Activated CD4-positive, alpha-beta T cell treated with anti-CD3 and anti-CD28 coated beads, Interleukin-2, amount 10 ng/mL, durations not matched to agents 24 days and 14 days (primary cell): ENCODE measurements at places on chromosomes 2 and 18. TPM values are rescaled to one million over a fixed set of nuclear protein-coding genes. Genes with fewer than 3 reads are reported as not detected.

DNA sequence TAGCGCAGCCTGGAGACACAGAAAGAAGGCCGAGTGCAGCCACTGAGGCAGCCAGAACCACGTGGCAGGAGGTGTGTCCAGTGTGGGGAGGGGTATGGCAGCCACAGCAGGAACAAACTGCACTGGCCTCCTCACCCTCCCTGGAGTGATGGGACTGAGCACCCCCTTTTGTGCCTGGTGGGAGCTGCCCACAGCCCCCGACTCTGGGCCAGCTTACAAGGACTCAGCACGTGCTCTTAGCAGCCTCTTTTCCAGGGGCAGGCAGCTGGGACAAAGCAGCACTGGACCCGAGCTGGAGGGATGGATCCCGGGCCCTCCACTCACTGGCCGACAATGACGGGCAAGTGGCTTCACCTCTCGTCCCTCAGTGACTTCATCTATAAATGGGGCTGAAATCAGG lies 5.2 kb upstream of the KLF11 start:
- no peak for DNase-seq

DNA sequence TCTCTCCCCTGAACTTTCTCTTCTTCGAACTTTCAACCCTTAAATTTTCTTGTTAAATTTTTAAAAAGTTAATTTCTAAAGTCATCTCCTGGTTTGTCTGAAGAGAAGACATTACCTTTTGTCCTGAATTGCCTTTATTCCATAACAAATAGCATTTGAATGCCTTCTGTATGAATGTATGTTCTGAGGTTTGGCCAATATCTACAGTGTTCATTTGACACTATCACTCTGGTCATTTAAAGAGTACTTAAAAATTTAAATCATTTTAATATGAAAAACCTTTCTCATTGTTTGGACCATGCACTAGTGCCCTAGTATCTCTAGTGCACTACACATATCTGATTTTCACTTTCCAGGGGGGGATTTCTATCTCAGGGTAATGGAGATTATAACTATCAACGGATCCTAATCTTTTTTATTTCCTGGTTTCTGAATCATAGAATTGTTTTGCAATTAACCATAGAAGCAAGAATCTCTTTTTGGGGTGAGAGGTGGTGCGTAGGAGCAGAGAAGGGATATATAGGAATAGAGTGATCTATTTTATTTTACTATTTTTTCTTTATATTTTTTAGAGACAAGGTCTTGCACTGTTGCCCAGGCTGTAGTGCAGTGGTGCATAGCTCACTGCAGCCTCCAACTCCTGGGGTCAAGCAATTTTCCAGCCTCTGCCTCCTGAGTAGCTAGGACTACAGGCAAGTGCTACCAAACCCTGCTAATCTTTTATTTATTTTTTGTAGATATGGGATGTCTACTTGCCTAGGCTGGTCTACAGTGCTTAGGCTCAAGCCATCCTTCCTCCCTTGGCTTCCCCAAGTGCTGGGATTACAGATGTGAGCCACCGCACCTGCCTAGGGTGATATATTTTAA lies 25.5 kb downstream of the TANC1 start:
- no peak for DNase-seq

DNA sequence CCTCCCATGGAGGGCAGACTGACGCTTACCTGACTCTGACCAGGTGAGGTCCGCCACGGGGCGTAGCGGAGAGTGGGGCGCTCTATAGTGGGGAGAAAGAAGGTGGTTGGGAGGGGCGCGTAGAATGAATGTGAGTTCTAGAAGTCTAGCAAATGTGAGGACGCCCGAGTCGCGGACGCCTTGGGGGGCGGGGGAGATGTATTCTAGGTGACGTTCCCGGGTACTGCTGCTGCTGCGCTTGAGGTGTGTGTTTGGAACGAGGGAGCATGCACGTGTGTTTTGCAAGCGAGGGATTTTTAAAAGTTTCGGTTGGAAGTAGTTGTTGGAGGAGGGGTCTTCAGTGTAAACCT lies 758 bp downstream of the RIF1 start:
- DNase-seq: peak; percentile 79

DNA sequence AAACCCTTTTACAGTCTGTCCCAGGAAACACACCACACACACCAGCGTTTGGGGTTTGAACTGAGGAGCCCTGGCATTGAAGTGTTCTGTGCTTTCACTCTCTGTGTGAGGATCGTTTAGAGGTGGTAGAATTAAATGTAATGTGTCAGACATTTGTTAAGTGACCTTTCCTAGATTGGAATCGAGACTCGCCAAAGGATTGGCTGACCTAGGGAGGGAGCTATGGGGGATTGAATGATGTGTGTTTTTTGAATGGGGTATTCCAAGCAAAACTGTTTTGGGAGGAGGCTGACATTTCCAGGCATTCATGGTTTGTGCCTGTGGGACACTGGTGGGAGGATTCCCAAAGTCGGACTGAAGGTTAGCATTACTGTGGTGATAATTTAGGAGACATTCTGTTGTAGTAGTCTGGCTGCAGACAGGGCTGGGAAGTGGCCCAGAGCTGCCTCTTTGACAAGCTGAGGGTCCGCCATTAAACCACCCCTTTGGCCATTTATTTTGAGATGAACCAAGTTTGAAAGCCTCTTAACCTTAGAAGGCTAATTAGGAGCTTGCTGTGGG lies 1.7 kb downstream of the MYO1B start:
- DNase-seq: no peak

The GREB1 gene
- 0.05 and 0.24 TPM in 2 replicates for total RNA-seq

The CCDC102B gene
- 0.58 and 1.1 TPM in 2 replicates for total RNA-seq

DNA sequence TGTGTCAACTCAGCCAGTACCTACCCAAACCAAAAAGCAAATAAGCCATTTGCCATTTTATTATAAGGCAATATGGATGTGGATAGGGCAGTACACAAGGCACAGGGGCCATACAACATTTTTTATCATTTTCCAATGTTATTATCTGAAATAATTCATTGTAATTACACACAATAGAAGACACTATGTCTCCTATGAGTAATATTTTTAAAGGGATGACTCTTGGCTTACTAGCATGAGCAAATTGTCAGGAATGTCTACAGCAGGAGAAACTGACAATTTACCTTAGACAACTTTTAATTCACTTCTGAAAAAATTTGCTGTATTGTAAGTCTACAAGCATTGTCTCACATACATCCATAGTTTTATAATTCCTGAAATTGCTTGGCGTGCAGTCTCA lies 1193.9 kb upstream of the CELF4 start:
- DNase-seq: no peak

The SMAD2 gene
- total RNA-seq: 388 and 406 TPM in 2 replicates

DNA sequence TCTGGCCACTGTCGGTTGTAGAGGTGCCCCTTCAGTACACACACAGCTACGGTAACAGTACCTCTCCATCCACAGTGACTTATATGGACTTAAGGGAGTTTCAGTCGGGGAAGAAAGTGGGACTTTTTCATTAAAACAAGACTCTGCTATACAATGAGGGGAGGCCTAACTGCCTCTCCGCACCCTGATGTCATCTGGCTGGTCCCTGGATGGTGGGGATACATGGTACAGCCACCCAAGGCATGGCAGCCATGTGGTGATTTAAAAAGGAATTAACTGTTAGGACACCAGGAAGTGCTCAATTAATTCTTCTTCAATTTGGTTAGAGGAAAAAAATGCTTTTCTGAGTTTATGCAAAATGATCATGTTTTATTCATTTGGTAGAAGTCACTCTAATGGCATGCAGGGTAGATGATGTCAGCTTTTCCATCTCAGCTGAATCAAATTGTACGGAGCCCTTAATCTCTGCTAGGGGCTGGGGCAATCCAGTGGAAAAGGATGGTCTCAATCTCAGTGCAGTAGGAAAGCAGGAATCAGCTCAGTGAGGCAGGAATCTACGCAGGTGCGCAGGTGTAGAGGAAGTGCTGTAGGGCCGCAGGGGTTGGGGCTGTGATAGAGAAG lies 243.9 kb downstream of the PRKCE start:
- DNase-seq: no peak

- no peak for DNase-seq
Observed at GRCh38 chr2:227416701-227417100, 29.0 kb upstream of the SCYGR1 start.

The NPAS2 gene
- 9.1 and 10.1 TPM in 2 replicates for total RNA-seq

The DTNA gene
- not detected in 2 replicates for total RNA-seq

The KCNE4 gene
- total RNA-seq: not detected in 2 replicates

DNA sequence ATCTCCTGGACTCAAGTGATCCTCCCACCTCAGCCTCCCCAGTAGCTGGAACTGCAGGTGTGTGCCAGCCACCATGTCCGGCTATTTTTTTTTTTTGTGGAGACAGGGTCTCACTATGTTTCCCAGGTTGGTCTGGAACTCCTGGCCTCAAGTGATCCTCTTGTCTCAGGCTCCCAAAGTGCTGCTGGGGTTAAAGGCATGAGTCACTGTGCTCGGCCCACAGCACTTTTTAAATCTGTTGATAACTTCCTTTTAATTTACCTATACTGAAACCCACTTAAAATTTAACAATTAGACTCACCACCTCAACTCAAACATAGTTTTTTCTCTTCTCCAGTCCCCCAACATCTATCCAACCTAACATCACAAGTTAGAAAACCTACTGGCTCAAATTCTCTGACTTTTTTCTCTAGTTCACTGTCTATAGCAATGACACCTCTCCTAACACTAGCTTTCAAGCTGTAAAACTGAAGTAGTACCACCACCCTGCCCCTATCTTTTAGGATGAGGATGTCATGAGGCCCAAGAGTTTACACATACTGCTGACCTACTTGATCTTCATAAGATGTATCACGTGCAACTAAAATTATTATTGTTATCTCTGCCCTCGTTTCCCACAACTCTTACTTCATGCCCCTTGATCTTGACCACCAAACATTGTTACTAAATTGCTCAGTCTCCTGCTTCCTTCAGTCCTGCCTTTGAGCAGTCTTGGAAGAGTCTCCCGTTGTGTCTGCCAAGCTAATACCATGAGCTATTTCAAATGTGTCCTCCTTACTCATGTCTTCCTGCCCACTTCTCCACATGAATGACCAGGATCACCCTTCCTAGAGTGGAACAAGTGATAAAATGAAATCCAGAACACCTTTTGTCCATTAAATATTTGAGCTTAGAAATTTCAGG lies 142.3 kb upstream of the ZFP36L2 start:
- no peak for DNase-seq

DNA sequence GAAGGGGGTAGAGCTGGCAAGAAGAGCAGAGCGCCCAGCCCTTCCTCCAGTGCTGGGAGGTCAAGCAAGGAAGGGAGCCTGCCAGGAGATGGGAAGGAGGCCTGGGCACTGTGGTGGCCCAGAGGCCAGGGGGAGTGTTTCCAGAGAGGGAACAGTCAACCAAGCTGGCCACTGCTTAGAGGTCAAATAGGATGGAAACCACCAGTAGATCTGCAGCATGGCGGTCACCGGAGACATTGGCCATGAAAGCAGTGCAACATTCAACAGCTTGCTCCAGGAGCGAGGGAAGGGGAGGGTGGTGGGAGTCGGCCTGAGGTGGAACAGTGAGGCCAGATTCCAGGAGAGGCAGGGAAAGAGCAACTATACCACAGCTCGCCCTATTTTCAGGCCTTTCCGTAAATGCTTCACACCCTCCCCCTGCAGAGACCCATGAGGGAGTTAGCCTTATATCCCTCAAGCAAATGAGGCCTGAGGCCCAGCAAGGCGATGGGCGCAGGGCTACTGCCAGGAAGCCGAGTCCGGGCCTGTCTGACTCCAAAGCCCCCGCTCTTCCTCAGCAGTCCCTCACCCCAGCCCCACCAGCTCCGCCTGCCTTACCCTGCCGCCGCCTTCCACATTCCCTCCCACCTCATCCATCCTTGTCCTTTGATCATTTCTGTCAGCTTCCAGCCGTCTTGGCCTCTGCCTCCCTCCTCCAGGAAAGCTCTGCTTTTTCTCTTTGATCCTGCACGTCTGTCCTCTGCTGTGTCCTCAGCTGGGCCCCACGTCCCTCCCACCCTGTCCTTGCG lies 17.0 kb downstream of the KCNK3 start:
- DNase-seq: no peak

GRCh38 chr2:160411167-160411566 lies 82.4 kb downstream of the RBMS1 start:
- peak; percentile 78 for DNase-seq

- no peak for DNase-seq
Observed at GRCh38 chr2:489084-489483, 188.1 kb downstream of the TMEM18 start.

DNA sequence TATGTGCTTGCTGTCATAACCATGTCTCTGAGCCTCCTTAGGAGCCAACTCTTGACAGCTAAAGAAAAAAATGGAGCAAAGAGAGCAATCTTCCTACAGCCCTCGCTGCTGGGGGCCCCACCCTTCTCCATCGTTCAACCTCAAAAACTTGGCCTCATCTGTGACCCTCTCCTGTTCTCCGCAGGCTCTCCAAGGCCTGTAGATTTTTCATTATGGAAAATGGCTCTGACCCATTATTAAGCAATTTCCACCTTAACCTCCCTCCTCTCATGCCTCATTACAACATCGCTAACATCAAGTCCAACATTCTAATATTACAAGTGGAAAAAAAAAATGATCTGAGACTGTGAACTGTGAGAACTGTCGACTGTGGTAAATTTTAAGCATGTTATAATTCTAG lies 98.7 kb downstream of the SLC8A1 start:
- no peak for DNase-seq

DNA sequence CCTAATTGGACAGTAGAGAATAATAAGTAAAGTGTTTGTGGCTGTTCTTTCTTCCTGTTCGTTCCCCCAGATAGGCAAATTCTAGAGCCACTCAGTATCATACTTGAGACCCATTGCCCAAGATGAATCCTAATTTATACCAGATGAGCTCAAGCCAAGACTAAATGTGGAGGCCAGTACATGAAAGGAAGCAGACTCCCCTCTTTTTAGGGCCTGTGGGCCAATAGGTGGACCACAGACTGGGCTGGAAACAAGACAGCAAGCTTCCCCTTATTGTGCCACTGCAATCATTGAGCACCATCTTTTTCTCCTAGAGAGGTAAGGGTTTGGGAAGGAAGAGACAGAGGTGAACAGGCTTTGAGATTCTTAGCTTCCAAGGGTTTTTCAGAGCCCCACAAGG lies 141.9 kb downstream of the MGAT5 start:
- no peak for DNase-seq

The G6PC2 gene
- not detected in 2 replicates for total RNA-seq

GRCh38 chr2:27461118-27461517 lies 18.9 kb downstream of the KRTCAP3 start:
- DNase-seq: no peak

The ELAC1 gene
- 6.8 and 7.0 TPM in 2 replicates for total RNA-seq

DNA sequence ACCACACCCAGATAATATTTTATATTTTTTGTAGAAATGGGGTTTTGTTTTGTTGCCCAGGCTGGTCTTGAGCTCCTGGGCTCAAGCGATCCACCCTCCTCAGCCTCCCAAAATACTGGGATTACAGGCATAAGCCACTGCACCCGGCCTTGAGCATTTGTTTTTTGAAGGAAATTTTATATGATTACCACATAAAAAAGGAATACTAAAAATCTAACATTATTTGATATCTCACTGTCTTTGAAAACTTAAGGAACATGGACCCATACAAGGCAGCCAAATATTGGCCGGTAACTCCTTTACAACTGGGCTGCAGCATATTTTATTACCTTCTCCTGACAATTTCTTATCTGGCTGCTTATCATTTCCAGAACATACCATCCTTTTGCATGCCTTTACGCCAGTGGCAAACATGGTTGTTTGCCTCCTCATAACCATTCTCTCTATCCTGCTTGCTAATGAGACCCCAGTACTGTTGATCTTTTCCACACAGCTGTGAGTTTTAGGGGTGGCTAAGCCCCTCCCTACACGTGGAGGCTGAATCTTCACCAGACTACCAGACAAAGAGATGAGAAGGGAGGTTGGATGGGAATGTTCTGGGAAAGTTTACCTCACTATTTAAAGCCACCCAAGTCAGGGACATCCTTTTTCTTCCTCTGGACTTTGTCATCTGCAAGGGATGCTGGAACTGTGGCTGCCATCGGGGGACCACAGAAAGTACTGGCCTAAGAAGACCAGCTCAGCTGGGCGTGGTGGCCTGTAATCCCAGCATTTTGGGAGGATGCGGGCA lies 157.5 kb downstream of the TGIF1 start:
- DNase-seq: no peak

The SH3BP4 gene
- 0.07 and 0.28 TPM in 2 replicates for total RNA-seq
